ENCODE measurements at places on chromosomes 6 and 20.

GRCh38 chr6:6546318-6547109, 42.0 kb upstream of the LY86 start:
- DNase-seq: no peak

DNA sequence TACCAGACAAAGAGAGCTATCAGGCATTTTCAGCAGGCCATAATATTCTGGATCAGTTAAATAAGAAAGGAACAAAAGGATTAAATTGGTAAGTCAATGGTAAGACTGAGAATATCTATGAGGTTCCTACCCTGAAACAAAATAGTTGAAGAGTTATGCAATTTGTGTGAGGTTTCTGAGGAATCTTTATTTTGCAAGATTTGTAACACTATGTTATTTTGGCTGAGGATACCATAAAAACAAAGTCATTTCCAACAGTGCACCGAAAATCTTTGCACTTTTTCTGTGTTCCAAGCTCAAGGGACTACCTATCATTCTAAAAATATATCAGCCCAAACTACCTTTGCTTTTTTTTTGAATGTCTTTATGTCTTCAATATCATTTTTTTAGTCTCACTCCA, 383.3 kb upstream of the CITED2 start:
- DNase-seq: no peak

- no peak for DNase-seq
These were observed 168.7 kb upstream of the FUT9 start for GRCh38 chr6:95847061-95847460.

DNA sequence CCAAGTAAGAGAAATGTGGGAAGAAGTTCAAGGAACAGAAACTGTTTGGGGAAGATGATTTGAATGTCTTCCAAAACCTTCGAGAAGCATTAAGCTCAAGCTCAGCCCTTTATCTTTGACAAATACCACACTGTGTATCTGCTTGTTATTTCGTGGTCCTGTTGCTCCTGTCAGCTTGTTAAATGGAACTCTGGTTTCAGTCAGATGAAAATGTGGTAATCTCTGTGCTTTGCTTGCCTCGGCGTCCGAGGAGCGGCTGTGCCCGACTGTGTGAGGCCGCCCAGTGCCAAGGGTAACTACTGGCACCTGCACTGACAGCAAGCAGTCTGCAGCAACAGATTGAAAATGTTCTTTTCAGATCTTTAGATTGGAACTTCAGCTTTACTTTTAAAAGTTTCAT, 577.9 kb upstream of the FLRT3 start:
- no peak for DNase-seq

GRCh38 chr6:97465877-97466561, 183.0 kb upstream of the MMS22L start:
- no peak for DNase-seq

DNA sequence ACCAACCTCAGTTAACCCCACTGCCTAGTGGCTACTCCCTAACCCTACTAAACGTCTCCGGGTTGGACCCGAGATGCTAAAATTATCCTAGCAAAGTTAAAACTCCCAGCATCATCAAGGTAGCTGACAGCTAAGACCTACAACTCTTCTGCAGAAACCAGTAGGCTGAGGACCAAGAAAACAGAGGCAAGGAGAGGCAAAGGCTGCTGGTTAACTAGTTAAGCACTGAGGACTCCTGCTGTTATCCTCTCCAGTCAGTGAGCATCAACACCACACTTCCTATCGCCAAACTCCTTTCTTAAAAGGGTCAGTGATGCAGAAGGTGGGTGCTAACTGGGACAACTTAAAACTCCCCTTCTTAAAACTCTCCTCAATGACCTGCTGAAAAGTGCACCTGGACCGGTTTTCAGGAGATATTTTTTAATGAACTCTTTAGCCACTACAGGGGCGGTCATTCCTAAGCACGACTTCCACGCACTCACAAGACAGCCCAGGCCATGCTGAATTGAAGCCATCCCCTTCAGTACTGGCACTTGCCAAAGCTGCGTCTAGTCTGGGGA, 1.7 kb downstream of the TRERF1 start:
- DNase-seq: no peak

- DNase-seq: no peak
These were observed 2.5 kb downstream of the PDE7B start for GRCh38 chr6:135853986-135854385.

DNA sequence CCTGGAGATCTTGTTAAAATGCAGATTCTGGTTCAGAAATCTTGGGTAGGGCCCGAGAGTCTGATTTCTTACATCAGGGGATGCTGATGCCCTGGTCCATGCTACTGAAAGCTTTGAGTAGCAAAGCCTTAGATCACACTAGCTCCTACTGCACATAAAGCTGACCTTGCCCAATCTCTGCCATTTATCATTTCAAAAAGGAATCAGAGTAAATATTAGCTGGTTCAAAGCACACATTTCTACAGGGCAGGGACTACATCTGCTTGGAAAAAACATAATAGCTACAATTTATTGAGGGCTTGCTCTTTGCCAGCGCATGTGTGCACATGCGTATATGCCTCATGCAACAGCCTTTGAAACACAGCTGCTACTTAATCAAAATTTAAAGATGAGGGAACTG, 440.4 kb upstream of the ARID1B start:
- DNase-seq: no peak

DNA sequence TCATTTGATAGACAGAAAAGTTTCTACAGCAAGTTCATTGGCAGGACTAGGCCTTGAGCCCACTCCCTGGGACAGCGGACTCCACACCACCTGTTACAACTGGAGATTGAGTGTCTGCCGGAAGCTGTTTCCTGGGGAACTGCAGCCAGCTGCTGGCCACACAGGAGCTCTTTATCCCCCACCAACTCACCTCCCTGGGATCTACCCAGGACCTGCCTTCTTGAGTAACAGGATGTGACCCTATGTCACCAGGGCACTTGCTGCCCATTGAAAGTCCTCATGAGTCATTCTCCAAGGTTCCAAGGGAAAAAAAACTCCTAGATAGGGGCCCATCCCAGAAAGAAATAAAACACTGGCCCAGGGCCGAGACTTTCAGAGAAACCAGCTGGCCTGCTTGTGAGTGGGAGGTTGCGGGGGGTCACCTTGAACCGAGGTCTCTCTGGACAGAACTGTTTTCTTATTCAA, 37.4 kb upstream of the SLC9A8 start:
- DNase-seq: no peak

DNA sequence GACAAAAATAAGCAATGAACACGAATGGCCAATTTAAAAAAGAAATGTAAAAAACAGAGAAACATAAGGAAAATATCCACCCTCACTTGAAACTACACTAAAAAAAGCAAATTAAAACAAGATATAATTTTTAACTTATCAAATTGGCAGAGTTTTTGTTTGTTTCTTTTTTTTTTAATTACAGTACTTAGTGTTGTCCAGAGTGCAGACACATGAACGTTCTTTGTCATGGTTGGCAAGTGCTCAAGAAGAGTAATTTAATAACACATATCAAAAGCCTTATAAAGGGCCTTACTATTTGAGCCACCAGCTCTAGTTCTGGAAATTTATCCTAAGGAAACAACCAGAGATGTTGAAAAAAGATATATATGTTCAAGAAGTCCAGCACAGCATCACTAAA, 142.3 kb downstream of the ATXN1 start:
- DNase-seq: no peak

DNA sequence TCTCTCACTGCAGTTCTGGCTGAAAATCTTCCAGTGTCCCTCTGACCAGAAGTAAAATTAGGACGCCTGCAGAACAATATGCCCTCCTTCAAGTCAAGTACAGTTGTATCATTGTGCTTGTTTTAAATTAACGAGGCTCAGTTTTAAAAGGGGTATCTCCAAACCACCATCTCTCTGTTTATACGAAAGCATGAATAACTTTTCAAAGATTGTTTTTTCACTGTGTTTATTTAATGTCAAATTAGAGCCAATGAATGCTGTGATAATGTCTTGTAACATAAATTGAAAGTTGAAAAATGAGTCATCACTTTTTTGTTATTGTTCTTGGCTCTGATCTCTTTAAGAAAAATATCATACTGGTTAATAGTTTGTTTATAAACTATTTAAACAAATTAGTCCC, 230.7 kb upstream of the THEMIS start:
- DNase-seq: no peak

DNA sequence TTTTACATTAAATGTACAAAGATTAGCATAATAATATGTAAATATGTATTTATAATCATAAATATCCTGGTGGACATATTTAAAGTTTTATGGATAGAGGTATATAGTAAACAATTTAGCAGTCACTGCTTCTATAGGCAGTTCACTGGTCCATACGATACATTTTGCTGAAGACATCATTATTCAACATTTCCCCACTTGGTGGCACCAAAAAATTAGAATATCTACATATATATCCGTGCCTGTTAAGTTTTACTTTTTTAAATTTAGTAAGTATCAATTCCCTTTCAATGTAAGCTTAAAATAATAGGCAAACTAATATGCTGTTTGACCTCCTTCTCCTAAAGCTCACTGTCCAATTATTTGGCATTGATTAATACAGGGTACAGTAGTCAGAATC, 64.2 kb downstream of the LMBRD1 start:
- DNase-seq: no peak

- DNase-seq: no peak
These were observed 74.5 kb downstream of the FOXF2 start for GRCh38 chr6:1463751-1464426.

DNA sequence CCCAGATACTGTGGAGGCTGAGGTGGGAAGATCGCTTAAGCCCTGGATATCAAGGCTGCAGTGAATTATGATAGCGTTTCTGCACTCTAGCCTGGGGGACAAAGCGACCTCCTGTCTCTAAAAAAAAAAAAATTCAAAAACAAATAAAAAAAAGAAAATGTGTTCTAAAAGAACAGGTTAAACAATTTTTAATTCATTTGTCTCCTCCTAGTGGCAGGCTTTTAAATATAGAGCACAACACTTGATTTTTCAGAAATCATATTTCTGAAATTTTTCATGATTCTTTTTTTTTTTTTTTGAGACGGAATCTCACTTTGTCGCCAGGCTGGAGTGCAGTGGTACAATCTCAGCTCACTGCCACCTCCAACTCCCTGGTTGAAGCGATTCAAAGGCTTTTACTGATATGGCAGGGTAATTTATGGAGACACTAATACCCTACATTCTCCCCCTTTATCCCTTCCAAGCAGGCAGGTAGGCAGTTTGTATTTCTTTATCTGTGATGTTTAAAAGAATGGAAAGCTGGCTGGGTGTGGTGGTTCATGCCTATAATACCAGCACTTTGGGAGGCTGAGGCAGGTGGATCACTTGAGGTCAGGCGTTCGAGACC, 8.7 kb upstream of the GTF3C6 start:
- DNase-seq: no peak

DNA sequence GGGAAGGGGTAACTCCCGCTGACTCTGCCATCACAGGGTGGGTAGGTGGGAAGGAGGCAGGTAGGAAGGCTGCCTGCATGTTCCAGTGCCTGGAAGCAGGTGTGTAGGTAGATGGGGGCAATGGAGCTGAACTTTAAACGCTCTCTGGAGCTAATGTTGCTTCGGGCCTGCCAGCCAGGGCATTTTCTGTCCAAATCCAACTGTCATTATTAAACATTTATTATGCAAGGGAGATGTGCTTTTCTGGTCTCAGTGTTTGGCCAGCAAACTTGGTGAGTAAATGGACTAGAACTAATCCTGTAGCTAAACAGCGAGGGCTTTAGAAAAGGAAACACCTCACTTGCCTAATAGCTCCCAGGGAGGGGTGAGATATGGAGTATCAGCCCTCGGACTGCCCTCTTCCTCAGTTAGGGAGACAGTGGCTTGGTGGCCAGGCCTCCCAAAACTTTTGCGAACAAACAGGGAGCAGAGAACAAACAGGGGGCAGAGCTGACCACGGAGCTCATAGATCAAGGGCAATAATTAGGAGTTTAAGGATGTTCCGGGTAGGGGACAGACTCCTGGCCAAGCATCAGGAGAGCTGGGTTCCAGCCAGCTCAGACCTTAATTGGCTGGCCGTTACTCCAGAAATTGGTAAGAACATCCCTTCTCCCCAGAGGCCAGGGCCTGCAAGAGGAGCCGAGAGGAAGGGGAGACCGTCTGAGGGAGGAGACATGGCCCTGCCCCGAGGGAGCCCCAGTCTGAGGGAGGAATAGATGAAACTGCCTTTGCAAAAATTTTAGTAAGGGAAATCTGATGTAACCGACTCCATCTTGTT, 131.1 kb downstream of the VEGFA start:
- DNase-seq: no peak

DNA sequence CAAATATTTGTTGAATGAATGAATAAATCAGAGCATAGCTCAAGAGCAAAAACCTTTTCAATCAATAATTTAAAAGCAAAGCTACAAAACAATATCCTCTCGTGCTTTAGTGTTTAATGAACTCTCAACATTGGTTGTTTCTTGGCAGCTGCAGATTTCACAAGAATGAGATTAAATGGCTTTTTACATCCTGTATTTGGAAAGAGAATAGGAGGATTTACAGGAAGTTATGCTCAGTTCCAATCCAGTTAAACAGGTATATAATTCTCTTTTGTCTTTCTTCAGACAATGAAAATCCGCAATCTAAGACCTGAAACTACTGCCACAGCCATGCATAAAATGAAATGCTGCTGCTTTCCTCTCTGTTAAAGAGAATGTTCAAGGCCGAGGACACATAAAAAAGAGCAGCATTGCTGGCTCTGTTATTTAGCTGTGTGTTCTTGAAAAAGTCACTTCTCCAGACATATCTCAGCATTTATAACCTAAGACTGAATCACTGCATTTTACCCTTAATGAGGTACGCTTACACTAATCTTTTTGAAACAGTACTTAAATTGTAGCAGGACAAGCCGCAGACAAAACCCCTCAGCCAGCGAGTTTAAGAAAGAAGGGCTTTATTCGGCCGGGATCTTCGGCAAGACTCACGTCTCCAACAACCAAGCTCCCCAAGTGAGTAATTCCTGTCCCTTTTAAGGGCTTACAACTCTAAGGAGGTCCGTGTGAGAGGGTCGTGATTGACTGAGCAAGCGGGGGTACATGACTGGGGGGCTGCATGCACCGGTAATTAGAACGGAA, 3.6 kb downstream of the C6orf52 start:
- DNase-seq: no peak

DNA sequence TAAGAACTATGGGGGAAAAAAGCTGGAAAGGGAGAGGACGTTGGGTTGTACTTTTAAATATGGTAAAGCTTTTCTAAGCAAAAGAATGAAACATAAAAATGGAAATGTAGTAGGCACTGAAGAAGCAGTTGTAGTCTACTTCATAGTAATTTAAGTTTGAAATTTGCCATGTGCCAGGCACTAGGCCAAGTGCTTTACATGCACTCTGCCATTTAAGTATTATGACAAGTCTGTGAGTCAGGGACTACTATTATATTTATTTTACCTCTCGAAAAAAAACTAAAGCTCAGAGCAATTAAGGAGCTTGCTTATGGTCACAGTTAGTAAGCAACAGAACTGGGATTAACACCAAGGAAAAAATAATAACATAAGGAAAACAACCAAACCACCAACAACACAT, 257.8 kb downstream of the GMDS start:
- DNase-seq: no peak

- DNase-seq: no peak
These were observed 82.6 kb upstream of the SPTLC3 start for GRCh38 chr20:12925863-12926793.

- no peak for DNase-seq
These were observed 324.4 kb upstream of the NT5E start for GRCh38 chr6:85125526-85125925.

GRCh38 chr6:149217466-149217888, 100.0 kb upstream of the TAB2 start:
- DNase-seq: no peak
